AG09319 (cell line): ENCODE measurements at places on chromosomes 6 and 20.

GRCh38 chr6:159916752-159917151 is 26.0 kb downstream of the MAS1 start:
- DNase-seq = no peak

DNA sequence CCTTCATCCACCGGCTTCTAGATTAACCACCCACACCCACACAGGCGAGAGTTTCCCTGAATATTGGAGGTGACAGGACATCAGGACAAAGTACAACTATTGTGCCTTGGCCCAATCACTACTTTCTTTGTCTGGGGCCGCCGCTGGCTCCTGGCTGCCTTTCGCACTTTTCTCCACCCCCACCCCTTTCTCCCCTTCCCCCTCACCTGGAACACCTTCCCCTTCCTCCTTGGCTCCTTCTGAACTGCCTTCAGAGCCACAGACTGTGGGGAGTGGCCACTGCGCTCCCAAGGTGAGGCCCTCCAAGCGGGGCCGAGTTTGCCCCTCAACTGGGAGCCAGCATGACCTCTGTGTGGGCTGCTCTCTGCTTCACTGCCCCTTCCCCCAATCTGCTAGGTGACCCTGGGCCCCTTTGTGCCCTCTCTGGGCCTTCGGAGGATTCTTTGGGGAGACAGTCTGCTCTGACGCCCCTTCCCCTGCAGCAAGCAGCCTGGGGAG is 3.0 kb upstream of the VEGFA start:
- DNase-seq = no peak

- no peak for DNase-seq
These were observed 3.9 kb downstream of the ITPA start for GRCh38 chr20:3213226-3213625.

DNA sequence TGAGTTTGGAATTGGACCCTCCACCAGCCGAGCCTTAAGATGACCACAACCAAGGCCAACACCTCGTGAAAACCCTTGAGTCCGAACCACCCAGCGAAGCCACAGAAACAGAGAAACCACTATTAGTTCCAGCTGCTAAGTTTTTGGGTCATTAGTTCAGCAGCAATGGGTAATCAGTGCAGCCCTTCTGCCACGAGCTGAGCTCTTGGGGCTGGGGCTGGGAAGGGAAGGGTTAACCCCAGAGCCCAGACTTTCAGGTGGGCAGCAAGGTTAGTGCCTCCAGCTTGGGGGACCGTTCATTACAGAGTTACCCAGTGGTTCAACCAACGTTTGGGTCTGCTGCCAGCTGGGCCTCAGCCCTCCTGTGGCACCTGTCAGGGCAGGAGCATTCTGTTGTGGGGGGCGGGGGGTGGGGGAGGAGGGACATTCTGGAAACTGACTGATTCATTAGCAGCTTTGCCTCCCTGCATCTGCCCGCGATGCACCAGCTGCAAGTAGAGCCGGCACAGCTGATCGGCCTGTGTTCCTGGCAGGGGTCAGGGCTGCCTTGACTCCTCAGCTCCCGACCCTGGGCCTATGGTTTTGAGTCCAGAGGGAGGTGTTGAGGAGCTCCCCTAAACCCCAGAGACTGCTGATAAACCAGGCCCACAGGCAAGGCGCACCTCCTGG is 52.7 kb downstream of the TGM2 start:
- no peak for DNase-seq

- DNase-seq = no peak
These were observed 27.6 kb downstream of the PREX1 start for GRCh38 chr20:48800177-48800576.

DNA sequence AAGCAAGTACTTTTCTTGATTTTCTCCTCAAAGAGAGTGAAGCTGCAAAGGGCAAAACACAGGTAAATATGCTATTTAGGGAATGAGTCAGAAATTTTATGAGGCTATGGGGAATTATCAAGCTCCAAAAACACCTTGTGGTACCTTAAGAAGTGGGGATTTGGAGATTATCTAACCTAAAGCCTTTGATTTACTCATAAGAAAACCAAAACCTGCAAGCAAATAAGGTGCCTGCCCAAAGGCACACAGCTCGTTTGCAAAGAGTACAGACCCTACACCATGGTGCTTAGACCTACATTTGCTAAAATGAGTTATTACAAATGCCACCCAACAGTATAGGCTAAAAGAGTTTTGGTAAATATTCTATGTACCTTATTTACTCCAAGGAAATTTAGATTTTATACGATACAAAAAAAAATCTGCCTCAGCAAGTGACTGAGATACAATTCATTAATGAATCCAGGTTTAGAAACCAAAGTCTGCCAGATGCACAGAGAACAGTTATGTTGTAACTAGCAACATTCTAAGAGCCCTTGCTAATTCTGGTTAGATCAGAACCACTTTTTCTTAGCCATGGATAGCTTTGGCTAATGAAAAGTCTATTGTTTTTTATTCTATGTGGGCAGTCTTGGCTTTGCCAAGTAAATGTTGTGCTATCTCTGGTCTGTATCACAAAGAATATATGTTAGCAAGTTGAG is 101.5 kb downstream of the KHDC1L start:
- DNase-seq = no peak

- DNase-seq = no peak
These were observed 246.0 kb upstream of the FLRT3 start for GRCh38 chr20:14583413-14583812.

DNA sequence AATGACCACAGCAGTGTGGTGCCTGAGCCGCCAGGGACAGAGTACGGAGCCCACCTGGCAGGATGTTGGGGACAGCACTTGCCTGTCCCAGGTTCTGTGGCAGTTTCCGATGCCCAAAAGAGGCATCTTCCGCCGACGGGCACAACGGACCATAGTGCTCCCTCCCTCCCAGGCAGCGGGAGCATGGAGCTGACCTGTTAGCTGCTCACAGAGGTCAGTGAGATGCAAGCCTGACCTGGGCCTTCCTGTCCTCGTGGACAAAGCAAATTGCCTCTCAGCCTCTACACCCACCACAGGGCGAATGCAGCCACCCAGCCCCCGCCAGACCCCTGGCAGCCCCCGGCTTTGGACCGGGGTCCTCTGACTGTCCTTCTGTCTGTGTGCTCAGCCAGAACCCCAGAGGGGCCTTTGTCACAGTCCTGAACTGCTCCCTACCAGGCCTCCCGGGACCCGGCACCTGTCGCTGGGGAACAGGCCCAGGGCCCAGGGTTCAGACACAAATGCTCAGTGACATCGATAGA is 16.2 kb upstream of the FRMD1 start:
- DNase-seq = no peak

GRCh38 chr6:14012313-14013030 is 87.7 kb downstream of the RNF182 start:
- DNase-seq = no peak

- no peak for DNase-seq
These were observed 65.8 kb downstream of the BANF2 start for GRCh38 chr20:17765584-17765983.

GRCh38 chr6:108565091-108565766 is 4.5 kb downstream of the FOXO3 start:
- no peak for DNase-seq

- DNase-seq = peak; percentile 63
These were observed at the start of gene RAB22A for GRCh38 chr20:58309591-58310290. TSS of gene RAB22A (plus strand) at chr20:58309715. CDS start at chr20:58309977, 262 bp downstream.

DNA sequence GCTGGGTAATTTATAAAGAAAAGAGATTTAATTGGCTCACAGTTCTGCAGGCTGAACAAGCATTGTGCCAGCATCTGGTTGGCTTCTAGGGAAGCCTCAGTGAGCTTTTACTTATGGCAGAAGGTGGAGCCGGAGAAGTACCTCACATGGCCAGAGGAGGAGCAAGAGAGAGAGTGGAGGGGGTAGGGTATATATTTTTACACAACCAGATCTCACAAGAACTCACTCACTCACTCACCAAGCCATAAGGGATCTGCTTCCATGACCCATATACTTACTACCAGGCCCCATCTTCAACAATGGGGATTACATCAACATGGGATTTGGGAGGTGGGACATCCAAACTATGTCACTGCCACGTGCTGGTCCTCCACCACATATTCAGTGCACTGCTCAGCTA is 152.6 kb upstream of the PRND start:
- no peak for DNase-seq

GRCh38 chr20:47573559-47573958 is 71.9 kb downstream of the NCOA3 start:
- DNase-seq = no peak

DNA sequence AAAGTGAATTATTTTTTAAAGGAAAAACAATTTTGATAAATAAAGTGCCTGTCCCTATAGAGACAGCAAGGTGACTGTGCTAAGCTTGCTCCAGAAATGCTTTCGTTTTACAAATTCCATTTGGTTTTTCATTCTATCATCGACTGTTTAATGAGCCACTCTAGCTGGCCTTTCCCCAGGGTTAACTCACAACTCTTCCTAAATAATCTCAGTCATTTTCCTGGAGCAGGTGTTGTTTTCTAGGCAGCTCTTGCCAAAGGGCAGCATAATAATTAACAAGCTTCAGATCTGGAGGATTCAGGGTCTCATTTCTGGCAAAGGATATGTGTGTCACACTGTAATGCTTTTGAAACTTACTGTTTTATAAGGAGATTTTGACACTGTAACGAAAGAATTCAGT is 184.2 kb downstream of the KHDC1L start:
- DNase-seq = no peak

GRCh38 chr6:35128042-35128441 is 13.1 kb downstream of the TCP11 start:
- DNase-seq = no peak

GRCh38 chr6:103215847-103216246 is 1643.9 kb downstream of the HACE1 start:
- DNase-seq = no peak

DNA sequence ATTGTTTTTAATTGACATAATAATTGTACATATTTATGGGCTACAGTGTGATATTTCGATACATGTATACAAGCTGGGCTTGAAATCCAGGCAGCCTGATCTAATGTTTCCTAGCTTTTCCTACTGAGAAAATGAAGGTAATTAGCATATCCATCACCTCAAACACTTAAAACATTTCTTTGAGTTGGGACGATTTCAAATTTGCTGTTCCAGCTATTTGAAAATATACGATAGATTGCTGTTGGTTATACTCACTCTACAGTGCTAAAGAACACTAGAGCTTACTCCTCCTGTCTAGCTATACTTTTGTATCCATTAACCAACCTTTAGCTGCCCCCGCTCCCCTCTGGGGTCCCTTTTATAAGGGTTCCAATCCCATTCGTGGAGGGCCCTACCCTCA is 4.7 kb downstream of the LHFPL5 start:
- no peak for DNase-seq

- no peak for DNase-seq
These were observed 118.5 kb upstream of the PHACTR3 start for GRCh38 chr20:59485576-59486454.

GRCh38 chr6:105330913-105331312 is 72.0 kb downstream of the PREP start:
- no peak for DNase-seq

- DNase-seq = no peak
These were observed 642.2 kb downstream of the EYS start for GRCh38 chr6:65064844-65065243.

- DNase-seq = no peak
These were observed 87.3 kb downstream of the PTPRT start for GRCh38 chr20:43102394-43102793.

DNA sequence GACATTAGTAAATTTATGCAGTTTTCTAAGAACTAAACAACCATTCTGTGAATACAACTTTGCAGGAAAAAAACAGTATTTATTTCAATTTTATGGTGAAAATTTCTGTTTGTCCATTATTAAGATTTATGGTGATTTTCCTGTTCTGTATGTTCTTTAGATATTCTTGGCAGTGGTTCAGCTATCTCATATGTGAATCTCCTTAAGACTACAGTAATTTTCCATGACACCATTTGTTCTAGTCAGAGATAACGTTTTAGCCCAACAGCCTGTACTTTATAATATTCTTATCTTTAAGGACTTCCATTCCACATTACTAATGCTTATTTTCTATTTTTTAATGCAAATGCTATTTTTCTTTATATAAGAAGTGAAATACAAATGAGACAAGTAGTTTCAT is 504.0 kb downstream of the RFPL4B start:
- DNase-seq = no peak

GRCh38 chr6:90709431-90709996 is 122.6 kb upstream of the MAP3K7 start:
- DNase-seq = no peak

DNA sequence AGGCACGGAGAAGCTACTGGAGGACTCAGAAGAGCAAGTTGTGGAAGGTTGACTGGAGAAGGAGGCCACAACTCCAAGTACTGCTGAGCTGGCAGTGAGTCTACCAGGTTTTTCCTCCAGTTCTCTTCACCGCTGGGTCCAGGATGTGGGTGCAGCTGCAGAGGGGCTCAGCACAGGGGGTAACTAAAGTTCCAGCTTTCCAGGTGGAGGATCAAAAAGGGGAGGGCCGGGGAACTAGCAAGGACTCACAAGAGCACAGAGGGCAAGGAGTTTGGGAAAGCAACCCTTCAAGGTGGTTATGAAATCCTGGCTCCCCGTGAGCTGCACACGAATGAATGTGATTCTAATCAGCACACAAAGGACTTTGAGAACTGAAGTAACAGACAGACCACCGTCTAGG is 194.2 kb upstream of the GMDS start:
- no peak for DNase-seq

DNA sequence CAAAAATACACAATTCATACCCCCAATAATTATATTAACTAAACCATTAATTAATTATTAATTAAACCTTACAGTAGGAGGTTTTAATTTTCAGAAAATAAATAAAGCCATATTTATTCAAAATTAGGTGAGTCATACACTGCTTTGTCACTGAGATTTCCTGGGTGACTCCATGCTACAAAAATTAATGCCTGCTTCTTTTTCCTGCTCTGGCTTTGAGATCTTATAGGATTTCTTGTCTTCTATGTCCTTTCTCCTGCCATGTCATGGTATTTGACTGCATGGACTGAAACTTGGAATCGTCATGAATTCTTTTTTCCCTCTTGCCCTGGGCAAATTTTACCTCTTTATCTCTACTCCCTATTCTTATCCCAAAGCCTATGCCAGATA is 133.2 kb downstream of the PHACTR1 start:
- DNase-seq = no peak

- peak; percentile 49 for DNase-seq
These were observed 93.0 kb upstream of the ELOVL5 start for GRCh38 chr6:53441761-53442160.

DNA sequence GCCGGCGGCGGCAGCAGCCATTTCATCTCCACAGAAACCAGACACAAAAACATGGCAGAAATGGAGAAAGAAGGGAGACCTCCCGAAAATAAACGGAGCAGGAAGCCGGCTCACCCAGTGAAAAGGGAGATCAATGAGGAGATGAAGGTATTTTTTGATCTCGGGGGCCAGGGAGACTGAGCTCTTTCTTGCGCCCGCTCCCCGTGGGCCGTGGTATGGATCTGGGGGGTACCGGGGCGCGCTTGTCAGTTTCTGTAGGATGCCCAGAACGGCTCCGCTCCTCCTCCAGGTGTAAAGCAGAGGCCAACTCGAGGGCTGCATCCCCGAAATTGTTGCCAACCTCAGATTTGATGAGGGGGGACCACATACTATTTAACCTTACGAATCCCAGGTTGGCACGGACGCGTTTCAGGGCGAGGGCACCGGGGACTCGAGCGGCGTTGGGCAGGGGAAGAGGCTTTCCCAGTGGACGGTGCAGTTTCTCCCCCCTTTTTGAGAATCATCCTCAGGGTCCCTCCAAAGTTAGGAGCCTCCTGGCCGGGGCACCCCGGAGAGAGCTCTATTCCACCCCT is 735 bp downstream of the SOBP start:
- DNase-seq = no peak

GRCh38 chr6:48979806-48980205 is 483.2 kb downstream of the MMUT start:
- no peak for DNase-seq
